ENCODE measurements at places on chromosomes 3 and 15. TPM values are rescaled to one million over a fixed set of nuclear protein-coding genes. Genes with fewer than 3 reads are reported as not detected.
A peak's percentile ranks its signal among the peaks of the same experiment; 100 is the strongest.

DNA sequence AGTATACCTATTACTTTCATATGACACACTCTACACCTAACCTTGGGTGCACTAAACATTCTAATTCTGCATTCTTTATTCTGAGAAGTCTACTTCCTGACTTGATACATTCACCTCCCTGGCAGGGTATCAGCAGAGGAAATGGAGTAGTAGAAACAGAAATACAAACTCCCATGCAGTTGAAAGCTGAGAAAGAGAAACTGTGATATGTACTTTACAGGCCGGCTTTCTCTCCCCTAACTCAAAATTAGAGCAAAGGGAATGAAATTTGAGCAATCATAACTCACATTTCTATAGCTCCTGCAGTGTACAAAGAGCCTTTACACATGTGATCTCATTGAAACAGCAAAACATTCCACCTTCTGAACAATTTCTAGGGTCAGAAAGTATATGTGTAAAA is 135.5 kb upstream of the COL8A1 start:
- peak; percentile 11 for DNase-seq

SAXO2 gene
- total RNA-seq = not detected

GRCh38 chr15:65773386-65774111 is 18.5 kb downstream of the DENND4A start:
- DNase-seq = no peak

IQSEC1 gene
- 6.4 TPM for total RNA-seq

ADAMTS17 gene
- total RNA-seq = 0.28 TPM

DNA sequence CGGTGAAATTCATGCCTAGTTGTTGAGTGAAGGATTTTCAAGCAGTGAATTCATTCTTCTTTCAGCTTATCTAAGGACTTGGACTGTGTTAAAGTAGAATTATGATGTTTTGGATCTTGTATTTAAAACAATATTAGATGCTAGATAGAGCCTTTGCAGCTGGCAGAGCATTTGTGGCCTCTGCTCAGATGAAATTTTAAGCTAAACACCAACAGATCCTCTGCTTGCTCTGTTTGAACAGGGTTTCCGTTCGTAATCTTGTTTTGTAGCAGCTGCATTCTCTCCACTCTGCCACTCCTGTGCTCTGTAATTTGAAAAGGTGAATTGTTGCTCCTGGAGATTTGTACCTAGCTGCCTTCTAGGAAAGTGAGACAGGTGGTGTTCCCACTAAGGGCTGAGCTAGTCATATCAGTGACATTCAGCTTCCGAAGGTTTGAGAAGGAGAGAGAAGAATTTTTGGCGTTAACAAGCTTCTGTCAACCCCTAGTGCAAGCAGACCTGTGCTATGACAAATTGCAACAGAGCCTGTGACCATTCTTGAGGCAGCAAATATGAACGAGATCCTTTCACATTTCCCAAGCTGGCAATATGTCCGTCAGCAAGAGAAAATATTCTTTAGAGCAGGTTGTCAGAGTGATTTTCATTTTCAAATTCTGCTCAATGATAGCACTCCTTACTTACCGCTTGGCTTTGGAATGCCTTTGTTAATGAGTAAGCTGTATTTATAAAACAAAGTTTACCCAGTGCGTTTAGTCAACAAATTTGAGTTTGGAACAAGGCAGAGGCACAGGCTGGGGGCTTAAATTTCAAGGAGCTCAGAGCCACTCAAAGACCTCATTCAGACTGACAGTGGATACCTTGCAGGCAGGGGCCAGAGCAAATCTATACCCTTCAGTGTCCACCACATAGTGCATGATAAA is 5.3 kb downstream of the CHST2 start:
- no peak for DNase-seq

TMEM108 gene
- total RNA-seq = 0.18 TPM

DNA sequence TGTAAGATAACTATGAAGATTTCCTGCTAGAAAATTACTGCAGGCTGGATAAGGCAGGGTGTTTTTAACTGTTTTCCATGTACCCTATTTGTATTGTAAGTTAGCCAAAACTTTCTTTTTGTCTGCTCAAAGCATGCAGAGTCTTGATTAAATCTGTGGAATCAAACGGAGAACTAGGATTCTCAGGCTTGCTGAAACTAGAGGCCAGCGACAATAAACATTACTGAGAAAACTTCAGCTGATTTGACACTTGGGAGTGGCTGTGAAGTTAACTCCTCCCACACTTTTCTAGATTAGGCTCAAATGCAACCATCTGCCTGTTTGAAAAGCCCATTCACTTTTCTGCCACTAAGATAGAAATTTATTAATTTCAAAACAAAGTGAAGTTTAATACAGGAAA is 153.2 kb upstream of the FRMD4B start:
- no peak for DNase-seq

DNA sequence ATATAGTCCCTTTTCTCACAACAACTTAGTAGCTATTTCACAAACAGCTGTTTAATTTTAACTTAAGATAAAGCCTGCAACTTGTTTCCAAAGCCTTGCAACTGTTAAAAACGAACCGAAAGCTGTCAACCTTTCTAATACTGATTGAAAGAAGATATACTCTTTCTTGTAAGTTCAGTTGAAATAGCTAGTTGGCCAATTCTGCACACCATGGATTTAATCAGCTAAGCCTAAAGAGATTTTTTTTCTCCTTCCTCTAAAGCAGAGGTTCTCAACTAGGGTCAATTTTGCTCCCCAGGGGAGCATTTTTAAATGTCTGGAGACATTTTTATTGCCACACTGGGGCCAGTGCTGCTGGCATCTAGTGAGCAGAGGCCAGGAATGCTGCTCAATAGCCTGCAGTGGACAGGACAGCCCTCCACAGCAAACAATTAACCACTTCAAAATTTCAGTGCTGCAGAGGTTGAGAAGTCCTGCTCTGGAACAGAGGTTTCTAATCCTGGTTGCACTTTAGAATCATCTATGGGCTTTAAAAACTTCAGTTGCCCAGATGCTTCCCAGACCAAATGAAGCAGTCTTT is 26.2 kb downstream of the MINDY4B start:
- DNase-seq = no peak

TIGIT gene
- not detected for total RNA-seq

DNA sequence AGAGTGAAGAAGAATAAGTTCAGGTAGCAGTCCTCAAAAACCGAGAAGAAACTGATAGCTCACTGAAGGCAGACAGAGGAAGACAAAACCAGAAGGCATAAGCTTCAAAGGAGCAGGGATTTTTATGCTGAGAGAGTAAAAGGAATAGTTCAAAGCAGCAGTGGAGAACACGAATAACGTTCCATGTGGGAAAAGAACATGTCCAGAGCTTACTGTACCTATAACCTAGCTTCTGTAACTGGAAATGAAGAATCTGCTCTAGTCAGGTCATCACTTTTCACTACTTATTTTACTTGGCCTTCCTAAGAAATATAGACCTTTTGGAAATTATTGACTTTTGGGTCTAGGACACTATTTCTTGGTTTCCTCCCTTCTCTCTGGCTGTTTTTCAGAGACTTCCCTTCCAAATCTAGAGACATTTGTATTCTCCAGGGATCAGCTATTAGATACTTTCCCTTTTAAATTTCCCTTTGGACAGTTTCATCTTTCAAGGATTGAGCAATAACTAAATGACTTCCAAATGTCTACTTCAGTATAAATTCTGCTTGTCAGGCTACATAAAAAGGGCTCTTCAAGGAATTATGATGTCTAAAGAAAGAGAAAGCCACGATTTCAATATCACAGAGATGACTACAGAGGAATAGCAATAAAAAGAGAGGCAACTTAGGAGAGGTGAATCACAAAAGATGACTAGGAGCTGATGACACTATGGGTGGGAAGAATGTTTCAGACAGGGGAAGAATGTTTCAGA is 46.7 kb downstream of the UBE3A start:
- peak; percentile 83 for DNase-seq
